H7 (cell line): ENCODE measurements at places on chromosomes 1 and 21. TPM values are rescaled to one million over a fixed set of nuclear protein-coding genes. Genes with fewer than 3 reads are reported as not detected.

FAM177B gene
- not detected in 2 replicates for total RNA-seq

CCDC27 gene
- total RNA-seq: 0.04 and 0.07 TPM in 2 replicates

NEGR1 gene
- 2.1 and 3.1 TPM in 2 replicates for total RNA-seq

KCNAB2 gene
- total RNA-seq: 6.6 and 8.4 TPM in 2 replicates

RXFP4 gene
- total RNA-seq: not detected in 2 replicates

NRIP1 gene
- 16.6 and 17.5 TPM in 2 replicates for total RNA-seq

CFHR5 gene
- total RNA-seq: not detected in 2 replicates

UBE2J2 gene
- 81.8 and 105 TPM in 2 replicates for total RNA-seq

SELENOF gene
- 193 and 196 TPM in 2 replicates for total RNA-seq

DCAF6 gene
- 13.5 and 19.0 TPM in 2 replicates for total RNA-seq

IGSF21 gene
- 32.0 and 38.7 TPM in 2 replicates for total RNA-seq

VANGL2 gene
- total RNA-seq: 32.7 and 36.9 TPM in 2 replicates

RAP1GAP gene
- total RNA-seq: 9.4 and 10.1 TPM in 2 replicates

S100A1 gene
- 0.63 and 0.80 TPM in 2 replicates for total RNA-seq

TMEM81 gene
- 1.9 and 2.6 TPM in 2 replicates for total RNA-seq

TOMM20 gene
- 172 and 214 TPM in 2 replicates for total RNA-seq

AQP10 gene
- not detected in 2 replicates for total RNA-seq

CD52 gene
- 5.1 and 8.3 TPM in 2 replicates for total RNA-seq

NPHP4 gene
- 22.1 and 22.2 TPM in 2 replicates for total RNA-seq

EPHB2 gene
- 12.3 and 14.8 TPM in 2 replicates for total RNA-seq

GPATCH2 gene
- total RNA-seq: 11.5 and 15.7 TPM in 2 replicates
